ENCODE measurements at places on chromosomes 3 and 15. TPM values are rescaled to one million over a fixed set of nuclear protein-coding genes. Genes with fewer than 3 reads are reported as not detected.

- DNase-seq, result no peak
These were observed 44.5 kb downstream of the CCR1 start for GRCh38 chr3:46163556-46164041.

DNA sequence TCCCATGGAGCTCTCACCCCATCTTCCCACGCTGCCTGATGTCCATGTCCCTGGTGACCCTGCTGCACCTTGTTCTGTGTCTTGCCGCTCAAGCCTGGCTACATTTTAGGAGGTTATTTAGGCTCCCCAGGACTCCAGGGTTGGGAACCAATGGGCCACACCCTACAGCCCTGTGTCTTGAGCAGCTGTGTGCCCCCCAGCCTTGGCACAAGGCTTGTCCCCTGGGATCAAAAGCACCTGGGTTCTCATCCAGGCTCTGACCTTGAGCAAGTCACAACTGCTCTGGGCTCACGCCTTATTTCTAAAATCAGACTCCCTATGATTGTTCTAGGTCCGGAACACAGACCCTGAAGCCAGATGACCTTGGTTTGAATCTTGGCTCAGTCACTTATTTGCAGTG is 14.1 kb downstream of the SPSB4 start:
- DNase-seq, result no peak

DNA sequence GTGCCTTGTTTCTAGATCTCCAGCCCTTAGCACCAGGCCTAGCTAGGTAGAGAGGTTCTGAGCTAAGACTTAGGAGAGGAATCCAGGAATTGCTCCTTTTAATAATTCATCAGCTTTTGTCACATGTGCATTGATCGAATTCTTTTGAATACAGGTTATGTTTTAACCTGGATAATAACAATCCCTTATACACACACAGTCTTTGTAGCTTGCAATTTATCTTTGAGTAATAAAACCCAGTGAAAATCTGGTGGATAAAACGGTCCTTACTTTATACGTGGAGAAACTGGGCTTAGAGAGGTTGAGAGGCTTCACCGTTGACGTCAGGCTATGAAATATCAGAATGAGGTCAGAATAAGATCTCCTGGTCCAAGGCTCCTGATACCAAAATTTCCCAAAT is 7.2 kb upstream of the SCN10A start:
- no peak for DNase-seq

DNA sequence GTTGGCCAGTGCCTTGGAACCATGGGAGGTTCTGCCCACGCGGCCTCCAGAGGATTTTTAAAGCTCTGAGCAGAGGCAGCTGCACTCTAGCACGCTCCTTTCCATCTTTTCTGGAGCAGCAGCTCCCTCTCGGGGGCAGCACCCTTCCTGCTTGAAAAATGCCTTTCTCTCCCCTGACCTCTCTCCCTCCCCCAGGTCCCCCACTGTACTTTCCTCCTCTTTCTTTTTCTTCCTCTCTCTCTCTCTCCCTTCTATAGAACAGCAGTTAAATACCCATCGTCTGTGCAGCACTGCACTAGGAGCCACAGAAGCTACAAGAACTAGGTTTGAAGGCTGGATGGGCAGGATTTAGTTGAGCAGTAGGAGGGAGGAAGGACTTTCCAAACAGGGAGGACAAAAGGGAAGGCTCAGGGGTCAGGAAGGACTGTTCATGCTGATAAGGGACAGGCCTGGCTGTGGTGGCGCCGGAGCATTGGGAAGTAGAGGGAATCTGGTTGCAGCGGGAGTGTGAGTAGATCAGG is 4.4 kb downstream of the ALPK3 start:
- no peak for DNase-seq

GRCh38 chr15:58865425-58865880 is 68.0 kb downstream of the SLTM start:
- DNase-seq, result no peak

DNA sequence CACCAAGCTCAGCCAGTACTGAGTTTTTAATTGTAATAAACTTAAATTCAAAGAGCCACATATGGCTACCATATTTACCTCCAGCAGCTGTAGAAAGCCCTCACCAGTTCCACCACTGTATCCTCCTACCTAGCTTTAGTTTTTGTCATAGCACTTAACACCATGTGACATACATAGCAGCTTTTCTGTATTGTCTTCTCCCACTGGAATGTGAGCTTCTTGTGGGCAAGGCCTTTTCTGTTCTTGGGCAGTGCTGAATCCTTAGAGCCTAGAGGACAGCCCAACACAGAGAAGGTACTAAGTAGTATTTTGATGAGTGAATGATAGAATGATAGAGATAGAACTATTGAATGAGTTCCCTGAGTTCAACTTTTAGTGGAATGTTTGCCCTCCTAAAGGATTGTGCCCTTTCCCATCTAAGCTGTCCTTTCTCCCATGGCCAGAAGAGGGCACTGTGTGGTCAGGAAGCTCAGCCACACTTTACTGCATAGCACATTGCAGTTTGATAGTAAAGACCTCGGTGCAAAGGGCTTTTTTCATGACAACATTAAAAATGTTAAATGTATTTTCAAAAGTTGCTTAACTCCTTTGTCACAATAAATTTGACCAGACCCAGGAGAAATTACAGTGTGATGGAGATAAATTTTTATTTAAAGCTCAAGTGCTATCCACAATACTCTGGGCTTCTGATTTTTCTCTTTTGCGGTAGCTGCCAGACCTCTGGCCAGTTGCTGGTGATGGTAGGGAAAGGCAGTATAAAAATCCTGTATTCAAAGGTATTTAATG is 115.8 kb downstream of the GHSR start:
- peak; percentile 47 for DNase-seq

GRCh38 chr3:133069556-133070286 is 31.5 kb downstream of the TMEM108 start:
- no peak for DNase-seq

DNA sequence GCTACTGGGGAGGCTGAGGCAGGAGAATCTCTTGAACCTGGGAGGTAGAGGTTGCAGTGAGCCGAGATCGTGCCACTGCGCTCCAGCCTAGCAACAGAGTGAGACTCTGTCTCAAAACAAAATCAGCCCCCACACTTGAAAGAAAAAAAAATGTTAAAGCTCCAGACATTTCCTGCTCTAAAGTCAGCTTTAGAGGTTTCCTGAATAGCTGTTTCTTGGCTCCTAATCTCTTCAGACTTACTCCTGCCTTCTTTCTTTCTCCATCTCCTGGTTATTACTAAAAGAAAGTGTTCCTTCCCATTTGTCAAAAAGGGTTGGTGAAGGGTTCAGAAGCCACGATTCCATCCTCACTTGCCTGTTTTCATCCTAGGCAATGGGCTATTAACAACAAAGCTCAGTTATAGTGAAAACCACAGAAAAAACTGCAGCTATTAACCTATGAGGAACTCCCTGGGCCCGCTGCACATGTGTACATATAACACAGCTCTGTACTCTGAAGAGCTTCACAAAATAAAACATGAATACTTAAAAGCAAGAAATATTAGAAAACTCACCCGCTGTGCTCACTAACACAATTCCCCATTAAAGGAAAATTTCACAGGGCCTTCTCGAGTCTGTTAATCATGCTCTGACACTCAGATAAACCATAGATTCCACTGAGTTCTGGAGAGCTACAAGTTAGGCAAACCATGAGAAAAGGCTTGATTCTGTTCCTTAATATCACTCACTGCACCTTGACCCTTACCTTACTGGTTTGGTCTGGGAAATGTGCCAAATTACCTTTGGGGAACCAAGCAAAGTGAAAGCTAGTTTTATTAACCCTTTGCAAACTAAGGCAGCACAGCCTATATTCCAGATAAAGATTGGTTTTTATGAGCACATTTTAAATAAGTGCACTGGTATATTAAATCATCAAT is 89.9 kb upstream of the TSPAN3 start:
- DNase-seq, result no peak

GRCh38 chr3:46213201-46213600 is 5.1 kb upstream of the CCR1 start:
- no peak for DNase-seq

PLA2G4B gene
- polyA plus RNA-seq, result 5.3 TPM
